CD4-positive, alpha-beta T cell treated with Interleukin-21 for 1 hour (primary cell): ENCODE measurements at places on chromosomes 3 and 15.

GRCh38 chr15:57550640-57551039 is 41.1 kb upstream of the MYZAP start:
- no peak for DNase-seq

DNA sequence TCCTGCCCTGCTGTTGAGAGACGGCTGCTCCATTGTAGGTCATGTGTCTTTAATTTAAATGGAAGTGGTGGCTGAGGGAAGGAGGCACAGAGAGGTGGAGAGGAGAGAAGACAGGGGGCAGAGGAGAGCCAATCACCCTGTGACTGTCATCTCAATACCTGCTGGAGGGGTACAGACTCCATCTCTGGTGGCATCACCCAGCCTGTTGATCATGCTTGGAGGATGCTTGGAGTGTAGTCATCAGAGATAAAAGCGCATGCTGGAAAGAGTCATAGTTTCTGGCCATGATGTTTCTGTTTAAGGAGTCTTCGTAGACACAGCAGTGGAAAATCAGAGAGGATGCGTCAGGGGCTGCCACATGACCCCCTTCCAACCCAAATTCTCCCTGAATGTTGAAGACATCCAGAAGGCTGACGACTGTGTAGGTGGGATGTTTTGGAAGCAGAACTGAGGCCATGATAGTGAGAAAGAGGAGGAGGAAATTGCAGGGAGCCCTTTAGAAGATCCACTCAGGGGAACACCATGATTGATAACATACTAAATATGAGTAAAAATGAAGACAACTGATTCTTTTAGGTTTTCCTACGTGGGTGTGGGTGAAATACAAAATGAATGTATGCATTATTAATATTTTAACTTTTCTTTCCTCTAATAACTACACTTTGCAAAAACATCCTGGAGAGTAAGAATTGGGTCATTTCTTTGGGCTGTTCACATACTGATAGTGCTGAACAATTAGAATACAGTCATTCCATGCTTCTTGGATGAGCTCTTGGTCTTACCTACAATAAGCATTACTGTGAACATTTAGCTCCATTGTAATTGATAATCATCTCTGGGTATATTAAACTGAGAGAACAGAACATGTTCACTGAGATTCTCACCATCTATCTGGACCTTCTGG is 210.6 kb upstream of the ATP10A start:
- no peak for DNase-seq

- DNase-seq = no peak
These were observed 104.5 kb downstream of the RARB start for GRCh38 chr3:25532431-25533162.

DNA sequence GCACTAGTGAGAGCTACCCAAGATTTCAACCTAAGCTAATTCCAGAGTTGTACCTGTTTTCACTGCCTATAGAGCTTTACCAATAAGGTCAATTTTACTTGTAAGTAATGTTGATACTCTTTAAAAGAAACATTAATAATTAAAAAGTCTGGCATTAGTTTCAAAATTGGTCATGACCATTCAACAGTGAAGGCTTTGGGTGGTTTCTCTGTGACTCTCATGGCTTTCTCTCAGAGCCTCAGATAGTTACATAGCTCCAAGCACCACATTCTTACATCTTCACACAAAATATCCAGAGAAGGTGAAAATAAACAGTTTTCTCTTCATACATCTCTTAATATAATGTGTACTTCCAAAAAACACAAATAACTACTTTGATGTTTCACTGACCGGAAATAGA is 61.5 kb upstream of the TCF12 start:
- no peak for DNase-seq

GRCh38 chr3:64299206-64299605 is 73.9 kb upstream of the PRICKLE2 start:
- DNase-seq = no peak

GRCh38 chr3:154884952-154885351 is 195.2 kb upstream of the MME start:
- DNase-seq = no peak

DNA sequence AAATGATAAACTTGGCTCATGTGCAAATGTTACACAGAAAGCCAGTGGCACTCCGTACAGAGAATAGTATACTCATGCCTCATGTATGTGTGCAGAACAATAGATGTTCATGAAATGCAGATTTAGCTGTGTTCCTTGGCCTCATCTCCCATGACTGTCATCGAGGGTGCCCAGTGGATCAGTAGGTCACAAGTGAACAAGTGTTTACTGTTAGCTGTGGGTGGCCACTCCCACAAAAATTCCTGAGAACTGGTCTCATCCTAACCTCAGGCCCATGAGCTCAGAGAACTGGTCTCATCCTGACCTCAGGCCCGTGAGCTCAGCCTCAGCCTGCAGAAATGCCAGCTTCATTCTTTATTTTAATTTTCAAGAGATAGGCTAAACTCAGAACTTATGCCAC is 124.1 kb downstream of the GADL1 start:
- no peak for DNase-seq

DNA sequence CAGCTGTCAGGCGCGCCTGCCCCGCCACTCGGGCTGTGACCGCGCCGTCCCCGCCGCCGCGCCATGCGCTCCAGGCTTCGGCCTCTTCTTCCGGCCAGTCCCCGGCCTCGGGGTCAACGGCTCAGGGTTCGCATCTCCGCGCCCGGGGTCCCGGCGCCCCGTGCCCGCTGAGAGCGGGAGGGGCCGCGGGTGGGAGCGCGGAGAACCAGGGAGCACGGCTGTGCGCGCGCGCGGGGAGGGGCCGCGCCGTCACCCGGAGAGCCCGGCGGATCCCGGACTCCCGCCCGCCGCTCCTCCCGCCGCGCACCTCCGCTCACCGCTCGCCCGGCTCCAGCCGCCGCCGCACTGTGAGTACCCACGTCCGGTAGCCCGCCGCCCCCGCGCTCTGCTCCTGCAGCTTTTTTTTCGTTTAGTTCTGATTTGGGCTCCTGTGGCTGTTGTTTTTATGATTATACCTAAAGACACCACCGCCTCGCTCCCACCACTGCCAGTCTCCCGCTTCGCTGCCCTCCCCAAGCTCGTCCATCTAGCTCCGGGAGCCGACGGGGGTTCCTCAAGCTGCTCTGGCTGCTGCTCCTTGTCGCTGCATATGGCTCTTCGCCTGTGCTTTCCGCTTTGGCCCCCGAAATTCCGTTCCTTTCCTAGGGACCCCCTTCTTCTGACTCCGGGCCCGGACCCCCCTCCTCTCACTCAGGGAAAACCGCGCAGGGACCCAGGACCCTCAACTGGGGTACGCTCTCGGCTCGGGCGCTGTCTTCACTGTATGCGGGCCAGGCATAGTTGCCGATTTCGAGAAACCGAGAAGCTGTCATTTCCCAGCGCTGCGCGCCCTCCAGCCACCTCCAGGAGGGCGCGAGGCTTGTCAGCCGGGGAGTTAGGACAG is 1.8 kb upstream of the SKOR1 start:
- DNase-seq = no peak

DNA sequence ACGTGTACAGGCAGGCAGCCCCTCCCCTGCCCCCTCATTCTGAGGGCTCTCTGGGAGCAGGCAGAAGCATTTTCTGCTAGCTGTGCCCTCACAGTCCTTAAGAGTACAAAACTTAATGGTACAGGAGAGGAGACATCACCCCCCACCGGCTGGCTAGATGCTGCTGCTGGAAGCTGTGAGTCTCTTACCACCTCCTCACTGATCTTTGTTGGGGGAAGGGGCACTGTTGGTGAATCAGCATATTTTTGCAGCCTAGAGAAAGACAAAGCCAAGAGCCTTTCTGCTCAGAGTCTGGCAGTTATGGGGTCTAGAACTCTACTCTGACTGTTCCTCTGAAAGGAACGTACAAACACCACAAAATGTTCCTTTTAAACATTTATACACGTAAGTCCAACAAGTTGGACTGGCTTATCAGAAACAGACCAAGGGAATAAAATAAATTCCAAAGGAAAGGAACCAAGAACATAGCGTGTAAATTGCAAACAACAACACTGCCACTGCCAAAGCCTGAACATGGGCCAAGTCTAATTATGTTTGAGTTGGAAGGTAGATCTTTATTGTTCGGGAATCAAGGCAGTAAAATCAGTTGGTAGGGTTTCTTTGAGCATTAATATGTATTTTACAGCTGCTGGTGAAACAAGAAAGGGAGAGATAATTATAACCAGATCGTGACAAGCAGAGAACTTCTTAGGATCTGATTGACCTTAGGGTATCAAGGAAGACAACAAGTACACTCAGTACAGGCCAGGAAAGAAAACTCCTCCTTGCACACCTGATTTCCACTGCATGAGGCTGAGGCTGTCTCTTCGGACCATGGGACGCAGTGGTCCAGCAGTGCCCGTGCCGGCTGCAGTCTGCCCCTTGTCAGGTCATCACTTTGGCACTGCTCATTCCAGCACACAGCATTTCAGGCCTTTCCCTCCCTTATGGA is 27.4 kb downstream of the CLK3 start:
- DNase-seq = no peak

DNA sequence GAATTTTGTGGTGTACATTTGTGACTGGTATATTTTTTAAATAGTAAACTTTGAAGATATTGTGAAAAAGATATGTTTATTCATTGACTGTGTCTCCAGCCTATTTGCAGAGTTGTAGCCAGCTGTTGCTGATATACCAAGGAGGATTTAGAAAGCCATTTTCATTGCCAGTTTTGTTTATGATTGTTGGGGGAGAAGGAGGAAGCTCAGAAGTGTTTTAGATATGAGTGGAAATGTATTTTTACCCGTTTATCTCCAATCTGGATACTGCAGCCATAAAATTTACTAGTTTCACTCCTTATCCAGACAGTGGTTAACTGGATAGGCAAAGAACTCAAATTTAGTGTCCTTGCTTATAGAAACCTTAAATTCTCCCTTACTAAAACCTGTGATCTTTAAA is 18.8 kb downstream of the ATP11B start:
- no peak for DNase-seq

DNA sequence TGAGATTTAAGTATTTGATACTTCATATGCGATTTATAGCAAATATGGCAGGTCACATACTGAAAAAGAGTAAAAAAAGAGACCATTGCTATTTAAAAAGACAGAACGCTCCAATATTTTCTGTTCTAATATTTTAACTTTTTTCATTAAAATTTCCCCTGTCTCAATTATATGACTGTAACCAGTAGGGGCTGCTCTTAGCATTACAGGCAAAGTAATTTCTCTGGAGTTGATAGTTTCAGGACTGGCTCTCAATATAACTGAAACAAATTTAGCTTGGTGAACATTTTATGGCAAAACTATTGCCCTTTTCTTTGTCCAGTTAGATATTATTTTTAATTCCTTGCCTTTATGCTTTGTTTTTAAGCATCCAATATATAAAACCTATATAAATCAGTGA is 286.3 kb upstream of the ROBO2 start:
- no peak for DNase-seq

- DNase-seq = peak; percentile 51
These were observed 35.1 kb upstream of the EIF3J start for GRCh38 chr15:44501768-44502366.
